ENCODE measurements at places on chromosomes 4 and X. TPM values are rescaled to one million over a fixed set of nuclear protein-coding genes. Genes with fewer than 3 reads are reported as not detected.

Gene SMIM20
- total RNA-seq, result 64.5 TPM

Gene TLL1
- total RNA-seq, result 0.19 TPM

Gene HMGN5
- 3.5 TPM for total RNA-seq

Gene ENPP6
- 0.14 TPM for total RNA-seq

Gene NAP1L2
- total RNA-seq, result 4.3 TPM

Gene CXorf65
- not detected for total RNA-seq

Gene FRAS1
- 5.8 TPM for total RNA-seq

Gene COQ2
- total RNA-seq, result 15.8 TPM

Gene BTC
- total RNA-seq, result not detected

Gene SHROOM4
- 1.6 TPM for total RNA-seq

Gene PF4V1
- not detected for total RNA-seq

Gene ANAPC4
- 13.1 TPM for total RNA-seq

Gene RAB39B
- total RNA-seq, result 0.54 TPM

Gene UGT8
- 6.0 TPM for total RNA-seq

Gene POLN
- total RNA-seq, result 0.77 TPM

Gene NDP
- 18.6 TPM for total RNA-seq

DNA sequence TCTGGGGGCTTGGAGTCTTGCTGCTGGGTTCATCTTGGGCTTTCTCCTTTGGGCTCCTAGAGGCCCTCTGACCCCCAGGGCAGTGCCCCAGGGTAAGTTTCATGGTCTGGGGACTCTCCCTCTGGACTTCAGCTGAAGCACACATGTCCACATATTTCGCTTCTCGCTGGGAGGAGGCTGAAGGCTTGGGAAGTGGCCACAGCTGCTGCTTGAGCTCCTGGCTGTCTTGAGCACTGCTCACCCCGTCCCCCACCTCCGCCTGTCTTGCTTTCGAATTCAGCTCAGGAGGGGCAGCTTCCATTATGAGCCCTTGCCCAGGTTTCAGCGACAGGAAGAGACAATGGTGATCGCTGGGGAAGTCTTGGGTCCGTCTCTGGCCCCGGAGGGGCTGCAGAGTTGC, 3.7 kb downstream of the C4orf54 start:
- no peak for ATAC-seq

DNA sequence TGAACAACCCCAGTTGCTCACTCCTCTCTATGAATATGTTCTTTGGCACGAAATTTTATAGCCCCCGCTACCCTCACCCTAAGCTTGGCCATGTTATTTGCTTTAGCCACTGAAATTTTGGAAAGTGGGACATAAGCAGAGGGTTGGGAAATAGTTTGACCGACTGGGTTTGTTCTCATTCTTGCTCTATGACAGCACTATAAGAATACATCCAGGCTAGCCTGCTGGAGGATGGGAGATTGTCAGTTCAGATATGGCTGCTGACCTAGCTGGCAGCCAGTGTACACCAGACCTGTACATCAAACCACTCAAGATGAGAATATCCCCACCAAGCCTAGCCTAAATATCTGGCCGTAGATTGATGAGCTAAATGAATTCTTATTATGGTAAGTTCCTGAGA, 298.1 kb downstream of the PDGFC start:
- no peak for ATAC-seq

- ATAC-seq, result no peak
These were observed 176.6 kb downstream of the AFAP1 start for GRCh38 chr4:7763106-7763505.

- no peak for ATAC-seq
These were observed 14.1 kb upstream of the SEC24D start for GRCh38 chr4:118849867-118850487.

GRCh38 chr4:52091801-52092200, 40.7 kb downstream of the SPATA18 start:
- ATAC-seq, result no peak

- no peak for ATAC-seq
These were observed 176.9 kb upstream of the SCML1 start for GRCh38 chrX:17560385-17560784.

- peak; percentile 2 for ATAC-seq
These were observed 487 bp downstream of the HMGB2 start for GRCh38 chr4:173333658-173334084.

- ATAC-seq, result no peak
These were observed 114.1 kb upstream of the KCNIP4 start for GRCh38 chr4:22062676-22063075.

DNA sequence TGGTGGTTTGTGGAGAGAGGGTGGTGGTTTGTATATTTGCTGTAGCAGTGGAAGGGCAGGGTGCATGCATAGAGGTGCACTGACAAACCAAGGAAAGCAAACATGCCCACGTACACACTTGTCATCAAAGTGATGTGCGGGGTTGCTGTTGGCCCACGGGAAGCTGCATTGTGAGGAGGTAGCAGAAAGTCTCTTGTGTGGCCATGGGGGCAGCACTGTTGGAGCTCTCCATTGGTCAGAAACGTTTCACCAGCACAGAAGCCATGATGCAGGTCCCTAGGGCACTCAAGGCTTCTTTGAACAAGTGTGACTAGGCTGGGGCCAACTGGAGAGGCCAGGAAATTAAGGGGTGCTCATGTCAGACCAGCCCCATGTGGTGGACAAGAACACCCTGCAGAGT, 174.8 kb upstream of the KLF8 start:
- no peak for ATAC-seq

GRCh38 chr4:21699446-21699845, 249.1 kb downstream of the KCNIP4 start:
- peak; percentile 73 for ATAC-seq

DNA sequence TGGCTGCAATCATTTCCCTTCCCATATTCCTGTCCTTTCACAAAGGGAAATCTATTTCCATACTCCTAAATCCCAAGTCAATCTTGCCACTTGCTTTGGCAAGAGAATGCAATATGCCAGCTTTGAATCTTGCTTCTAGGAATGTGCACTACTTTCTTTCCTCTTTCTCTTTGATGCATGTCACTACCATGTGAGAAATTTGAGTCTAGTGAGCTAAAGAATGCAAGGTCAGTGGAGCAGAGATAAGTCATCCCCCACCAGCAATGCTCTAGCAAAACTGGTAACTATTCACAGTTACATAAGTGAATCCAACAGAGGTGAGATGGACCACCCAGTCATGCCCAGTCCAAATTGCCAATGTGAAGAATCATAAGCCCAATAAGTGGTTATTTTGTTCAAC, 910.4 kb downstream of the RAB28 start:
- ATAC-seq, result no peak

- ATAC-seq, result no peak
These were observed 137.6 kb downstream of the EGF start for GRCh38 chr4:110049951-110050925.

DNA sequence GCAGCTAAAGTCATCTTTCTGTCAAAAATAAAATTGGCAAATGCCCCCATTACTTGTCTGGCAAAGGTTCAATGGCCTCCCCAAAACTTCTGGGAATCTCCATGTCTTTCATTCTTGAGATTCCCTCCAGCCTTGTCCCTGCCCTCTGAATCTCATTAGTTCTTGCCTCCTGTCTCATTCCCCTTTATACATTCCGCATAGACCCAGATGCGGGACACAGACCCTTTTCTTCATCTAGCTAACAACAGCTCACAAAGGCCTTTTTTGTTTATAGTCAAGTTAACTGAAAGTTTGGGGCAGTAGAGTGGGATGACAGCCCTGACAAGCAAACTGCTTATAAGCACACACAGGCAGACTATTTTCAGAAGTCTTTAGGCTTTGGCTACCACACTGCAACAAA, 306.1 kb upstream of the FAM241A start:
- no peak for ATAC-seq

GRCh38 chrX:49838374-49838773, 9.3 kb downstream of the PAGE4 start:
- ATAC-seq, result peak; percentile 56

DNA sequence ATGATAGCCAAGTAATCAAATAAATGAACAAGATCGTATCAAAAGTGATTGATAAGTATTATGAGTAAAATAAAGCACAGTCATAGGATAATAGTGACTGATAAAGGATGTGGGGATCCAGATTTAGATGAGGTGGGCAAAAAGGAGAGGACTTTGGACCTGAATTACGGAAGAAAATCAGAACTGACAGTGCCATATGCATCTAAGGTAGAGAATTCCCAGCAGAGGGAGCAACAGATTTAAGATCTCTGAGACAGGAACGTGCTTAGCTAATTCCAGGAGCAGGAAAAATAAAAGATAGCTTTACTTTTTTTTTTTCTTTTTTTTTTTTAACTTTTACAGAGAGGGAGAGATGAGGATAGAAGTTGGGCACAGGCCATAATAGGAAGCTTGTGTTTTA, 189.9 kb downstream of the NWD2 start:
- ATAC-seq, result no peak

DNA sequence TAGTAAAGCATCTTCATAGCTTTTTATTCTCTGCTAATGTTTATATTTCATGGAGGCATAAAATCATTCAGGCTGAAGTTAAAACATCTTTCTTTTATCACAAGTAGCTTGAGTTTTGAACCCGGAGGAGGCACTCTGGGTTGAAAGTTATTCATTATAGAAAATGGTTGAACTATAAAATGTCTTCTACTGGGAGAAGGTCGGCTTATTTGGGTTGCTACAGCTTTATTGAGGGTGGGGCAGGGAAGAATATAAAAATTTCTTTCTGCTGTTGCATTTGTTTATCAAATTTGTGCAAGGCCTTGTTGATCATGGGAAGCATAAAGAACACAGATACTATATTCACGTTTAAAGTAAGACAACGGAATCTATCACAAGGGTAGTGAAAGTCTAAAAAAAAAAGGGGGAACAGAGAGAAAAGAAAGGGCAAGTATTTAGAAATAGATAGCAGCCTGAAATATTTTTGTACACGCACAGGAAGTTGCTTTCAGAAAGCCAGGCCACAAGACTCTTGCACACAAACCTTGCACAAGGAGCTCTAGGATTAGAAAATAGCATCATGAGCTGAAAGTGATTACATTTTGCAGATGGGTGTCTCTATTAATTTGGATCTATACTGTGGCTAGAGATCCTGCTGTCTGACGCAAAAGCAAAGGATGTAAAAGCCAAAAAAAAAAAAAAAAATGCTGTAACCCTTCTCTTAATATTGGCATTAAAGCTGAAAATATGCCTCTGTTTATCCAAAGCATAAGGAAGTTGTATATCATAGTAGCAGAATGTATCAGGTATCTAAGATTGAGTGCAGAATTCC, 37.2 kb upstream of the FAM9C start:
- ATAC-seq, result no peak

- no peak for ATAC-seq
These were observed 44.9 kb downstream of the SPANXN1 start for GRCh38 chrX:145292218-145292617.

DNA sequence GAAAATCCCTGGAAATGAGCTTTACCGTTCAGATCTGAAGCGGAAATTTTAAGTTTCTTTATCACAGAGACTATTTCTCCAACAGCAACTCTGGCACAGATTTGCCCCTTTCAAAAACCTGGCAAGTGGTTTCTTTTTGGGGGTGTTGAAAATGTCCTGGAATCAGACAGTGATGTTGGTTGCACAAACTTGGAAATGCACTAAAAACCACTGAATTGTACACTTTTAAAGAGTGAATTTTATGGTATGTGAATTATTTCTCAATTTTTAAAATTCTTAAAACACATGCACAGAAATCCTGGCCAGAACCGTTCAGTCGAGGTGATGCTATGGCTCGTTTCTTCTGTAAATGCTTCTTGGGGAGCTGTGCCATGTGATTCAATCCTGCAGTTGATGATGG, 121.2 kb upstream of the RBPJ start:
- no peak for ATAC-seq

DNA sequence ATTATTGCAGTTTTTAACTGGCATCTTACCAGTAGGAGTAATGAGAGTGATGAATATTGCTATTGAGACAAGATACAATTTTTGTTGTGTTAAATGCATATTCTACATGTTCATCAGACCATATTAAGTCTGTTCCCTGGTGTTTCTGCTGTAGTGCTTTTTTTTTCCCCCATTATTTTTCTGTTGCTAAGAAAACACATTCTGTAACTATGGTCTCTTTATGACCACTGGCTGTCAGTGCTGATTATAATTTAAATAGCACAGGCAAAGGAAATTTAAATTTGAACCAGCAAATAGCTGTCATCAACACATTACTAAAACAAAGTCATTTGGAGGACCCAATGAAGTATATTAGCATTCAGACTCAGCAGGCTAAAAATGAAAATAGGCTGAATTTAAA, 98.3 kb upstream of the ANKRD50 start:
- ATAC-seq, result peak; percentile 73

- ATAC-seq, result no peak
These were observed 206.8 kb downstream of the PDGFC start for GRCh38 chr4:156764846-156765245.

GRCh38 chr4:112563431-112564200, 47.6 kb upstream of the NEUROG2 start:
- ATAC-seq, result no peak

DNA sequence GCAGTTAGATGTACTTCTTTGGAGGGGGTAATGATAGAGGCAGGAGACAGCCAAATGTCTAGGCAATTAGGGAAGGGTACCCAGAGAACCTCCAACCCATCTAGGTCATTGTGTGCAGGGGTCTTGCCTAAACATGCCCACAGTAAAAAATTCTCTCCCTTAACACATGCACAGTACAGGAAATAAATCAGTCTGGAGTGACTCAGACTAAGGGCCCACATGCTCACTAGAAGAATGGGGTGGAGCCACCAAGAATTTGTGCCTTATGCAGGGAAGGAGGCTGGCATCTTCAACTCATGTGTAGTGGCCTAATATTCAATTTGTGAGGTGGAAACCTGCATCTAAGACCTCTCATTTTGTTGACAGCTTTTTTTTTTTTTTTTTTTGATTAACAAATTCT, 945.3 kb upstream of the GRIA3 start:
- no peak for ATAC-seq

GRCh38 chr4:41912546-41912945, 22.7 kb upstream of the TMEM33 start:
- ATAC-seq, result no peak

DNA sequence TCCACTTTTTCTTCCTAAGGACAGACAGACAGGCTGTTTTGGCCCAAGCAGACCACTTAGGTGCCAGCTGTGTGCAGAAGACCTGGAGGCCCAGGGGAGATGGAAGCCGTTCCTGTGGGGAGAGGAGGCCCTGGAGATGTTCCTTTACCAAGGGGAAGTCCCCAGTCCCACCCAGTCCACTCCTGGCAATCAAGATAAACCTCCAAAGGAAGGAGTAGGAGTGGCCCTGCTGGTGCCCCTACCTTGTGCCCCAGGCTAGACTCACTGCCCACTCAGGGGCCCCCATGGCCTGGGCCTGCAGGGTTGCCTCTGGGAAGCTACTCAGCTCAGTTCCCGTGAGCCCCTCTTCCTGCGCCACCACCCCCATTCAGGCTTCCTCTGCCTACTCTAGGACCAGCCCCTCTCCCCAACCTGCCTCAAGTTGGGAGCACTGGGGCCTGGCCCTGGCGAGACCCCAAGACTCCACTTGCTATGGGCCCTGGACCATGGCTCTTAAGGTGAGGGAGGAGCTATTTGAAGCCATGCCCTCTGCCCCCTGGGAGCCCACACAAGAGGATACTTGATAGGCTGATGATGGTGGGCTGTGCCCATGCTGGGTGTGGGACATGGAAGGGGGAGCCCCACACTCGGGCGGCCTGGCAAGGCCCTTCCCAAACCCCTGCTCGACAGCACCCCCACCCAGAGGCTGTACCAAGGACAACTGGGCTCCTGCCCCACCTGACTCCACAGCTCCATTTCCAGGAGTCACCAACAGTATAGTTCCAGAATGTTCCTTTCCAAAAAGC, 24.8 kb upstream of the RNF4 start:
- ATAC-seq, result no peak

Data from motor neuron (in vitro differentiated cells).